ENCODE measurements at places on chromosomes 6 and 20.
A peak's percentile ranks its signal among the peaks of the same experiment; 100 is the strongest.

GRCh38 chr20:41001497-41001896, 27.1 kb upstream of the TOP1 start:
- no peaks in the 10 kb centered on the region for H3K27me3 ChIP-seq
- H3K27ac ChIP-seq = no peak overlapping the region
- H3K4me1 ChIP-seq = peaks cover 20% of the 10 kb centered on the region
- no peak for DNase-seq

- H3K4me3 ChIP-seq = no peak overlapping the region
- H3K36me3 ChIP-seq = no peaks in the 10 kb centered on the region
- H3K27me3 ChIP-seq = no peaks in the 10 kb centered on the region
Measured at GRCh38 chr20:41978246-41978790, 360.1 kb upstream of the CHD6 start.

- peaks cover 6% of the 10 kb centered on the region for H3K4me1 ChIP-seq
- no peak overlapping the region for H3K27ac ChIP-seq
- H3K4me3 ChIP-seq = peak overlapping the region; percentile 88
- no peaks in the 10 kb centered on the region for H3K36me3 ChIP-seq
Measured at GRCh38 chr6:131060311-131060710, 2.7 kb downstream of the EPB41L2 start.

- no peaks in the 10 kb centered on the region for H3K27me3 ChIP-seq
- no peak for DNase-seq
- 0 out of 2 replicates have a peak, but pooled peaks cover 5% of the 10 kb centered on the region for H3K36me3 ChIP-seq
- H3K4me1 ChIP-seq = peaks cover 16% of the 10 kb centered on the region
- no peak overlapping the region for H3K4me3 ChIP-seq
Measured at GRCh38 chr6:157023958-157024357, 246.8 kb downstream of the ARID1B start.

GRCh38 chr6:97995158-97995557, 712.1 kb upstream of the MMS22L start:
- no peak overlapping the region for H3K27ac ChIP-seq
- H3K27me3 ChIP-seq = no peaks in the 10 kb centered on the region
- H3K36me3 ChIP-seq = no peaks in the 10 kb centered on the region
- H3K4me3 ChIP-seq = no peak overlapping the region
- no peaks in the 10 kb centered on the region for H3K4me1 ChIP-seq

- peaks cover 7% of the 10 kb centered on the region for H3K4me1 ChIP-seq
- DNase-seq = no peak
- H3K27ac ChIP-seq = no peak overlapping the region
- no peaks in the 10 kb centered on the region for H3K36me3 ChIP-seq
Measured at GRCh38 chr6:149963212-149963461, 606 bp upstream of the ULBP1 start.

DNA sequence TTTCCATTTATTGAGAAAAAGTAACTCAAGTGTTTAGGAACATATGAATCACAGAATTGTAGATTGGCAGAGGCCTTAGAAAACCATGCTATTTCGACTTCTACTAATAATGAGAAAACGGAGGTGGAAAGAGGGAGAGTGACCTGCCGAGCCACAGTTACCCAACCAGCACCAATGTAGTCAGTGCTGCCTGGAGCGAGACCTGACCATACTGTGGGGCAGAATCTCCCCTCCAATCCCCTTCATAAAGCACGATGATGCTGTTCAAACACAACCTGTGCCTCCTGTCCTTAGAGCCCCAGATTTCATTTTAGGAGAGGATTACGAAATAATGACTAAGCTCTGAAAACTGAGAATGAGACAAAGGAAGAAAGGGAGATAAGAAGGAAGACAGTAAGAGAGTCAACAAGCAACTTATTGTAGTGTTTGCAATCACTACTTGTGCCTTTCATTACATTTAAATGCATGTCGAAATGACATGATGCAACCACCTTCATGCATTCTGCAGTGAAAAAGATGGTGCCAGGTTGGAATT, 70.6 kb downstream of the ATXN1 start:
- peak overlapping the region; percentile 13 for H3K27ac ChIP-seq

DNA sequence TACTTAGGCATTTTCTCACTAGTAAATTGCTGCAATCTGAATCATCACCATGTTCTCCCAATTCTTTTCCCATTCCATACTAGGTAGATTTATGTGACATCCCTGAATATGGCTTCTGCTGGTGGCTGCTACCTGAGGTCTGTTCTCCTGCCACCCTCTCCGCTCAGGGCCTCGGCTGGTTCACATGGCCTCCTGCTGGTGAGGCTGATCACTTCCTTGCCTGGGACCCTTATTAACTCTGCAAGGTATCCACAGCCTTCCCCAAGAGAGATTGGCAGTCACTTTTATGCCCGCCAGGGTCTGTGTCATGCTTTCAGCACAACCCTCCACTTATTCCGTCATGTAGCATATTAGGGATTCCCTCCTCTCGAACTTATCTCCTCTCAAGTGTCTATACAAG, 424.5 kb upstream of the FLRT3 start:
- no peaks in the 10 kb centered on the region for H3K4me1 ChIP-seq
- no peak overlapping the region for H3K4me3 ChIP-seq
- H3K27ac ChIP-seq = no peak overlapping the region
- H3K36me3 ChIP-seq = no peaks in the 10 kb centered on the region
- H3K27me3 ChIP-seq = no peaks in the 10 kb centered on the region
- no peak for DNase-seq

DNA sequence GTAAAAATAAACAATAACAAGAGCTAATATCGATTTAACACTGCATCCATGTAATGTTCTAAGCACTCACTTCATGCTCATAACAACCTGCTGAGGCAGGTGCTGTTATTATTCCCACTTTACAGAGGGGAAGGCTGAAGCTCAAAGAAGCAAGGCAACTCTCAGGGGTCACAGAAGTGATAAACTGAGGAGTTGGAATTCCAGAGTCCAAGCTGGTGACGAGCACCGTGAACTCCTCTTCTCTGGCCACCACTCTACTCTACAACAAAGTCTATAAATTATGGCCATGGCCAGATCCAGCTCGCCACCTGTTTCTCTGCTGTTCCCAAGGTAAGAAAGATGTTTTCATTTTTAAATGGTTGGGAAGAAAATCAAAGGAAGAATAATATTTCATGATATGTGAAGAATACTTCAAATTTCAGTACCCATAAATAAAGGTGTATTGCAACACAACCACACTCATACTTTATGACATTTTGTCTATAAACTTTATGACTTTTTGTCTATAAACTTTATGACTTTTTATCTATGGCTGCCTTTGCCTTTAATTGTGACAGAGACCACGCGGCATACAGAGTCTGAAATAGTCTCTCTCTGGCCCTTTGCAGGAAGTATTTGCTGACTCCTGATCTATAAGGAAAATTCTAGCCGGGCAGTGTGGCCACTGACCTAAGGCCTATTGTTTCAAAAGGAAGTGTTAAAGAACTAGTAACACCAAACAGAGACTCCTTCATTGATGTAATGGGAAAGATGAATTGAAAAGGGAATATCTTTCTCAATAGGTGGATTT, 113.2 kb upstream of the KCNG1 start:
- no peaks in the 10 kb centered on the region for H3K27me3 ChIP-seq
- no peak for DNase-seq
- H3K36me3 ChIP-seq = no peaks in the 10 kb centered on the region
- no peak overlapping the region for H3K4me3 ChIP-seq

DNA sequence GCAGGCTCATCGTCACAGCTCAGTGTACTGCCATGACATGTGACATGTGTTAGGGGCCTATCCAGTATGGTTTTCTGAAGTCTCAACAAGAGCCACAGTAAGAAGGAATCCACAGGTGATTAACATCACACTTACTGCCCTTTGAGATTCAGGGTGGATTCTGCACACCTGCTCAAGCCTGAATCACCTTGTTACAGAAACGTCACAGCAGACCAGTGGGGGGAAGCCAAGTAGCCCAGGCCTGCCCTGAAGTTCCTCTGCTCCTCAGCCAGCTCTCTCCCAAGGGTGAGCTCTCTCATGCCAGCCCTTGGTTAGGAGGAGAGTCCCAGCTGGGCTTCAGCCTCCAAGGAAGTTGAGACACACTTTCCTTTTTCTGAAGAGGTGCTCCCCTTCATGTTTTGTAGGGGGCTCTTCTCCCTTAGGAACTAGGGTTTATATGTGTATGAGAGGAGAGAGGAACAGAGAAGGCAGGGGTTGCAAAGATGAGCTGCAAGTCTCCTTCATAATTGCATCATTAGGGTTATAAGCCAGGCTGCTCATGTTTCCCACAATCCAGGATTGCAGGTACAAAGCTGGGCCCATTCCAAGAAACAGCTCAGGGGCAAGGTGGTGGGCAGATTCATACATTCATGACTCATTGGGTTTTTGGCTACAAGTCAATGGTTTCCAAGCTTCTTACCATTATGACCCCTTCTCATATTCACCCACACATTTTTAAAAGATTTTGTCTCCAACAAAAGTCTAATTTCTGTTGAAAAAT, 11.6 kb downstream of the GSS start:
- no peak for DNase-seq
- H3K36me3 ChIP-seq = peaks cover 18% of the 10 kb centered on the region

DNA sequence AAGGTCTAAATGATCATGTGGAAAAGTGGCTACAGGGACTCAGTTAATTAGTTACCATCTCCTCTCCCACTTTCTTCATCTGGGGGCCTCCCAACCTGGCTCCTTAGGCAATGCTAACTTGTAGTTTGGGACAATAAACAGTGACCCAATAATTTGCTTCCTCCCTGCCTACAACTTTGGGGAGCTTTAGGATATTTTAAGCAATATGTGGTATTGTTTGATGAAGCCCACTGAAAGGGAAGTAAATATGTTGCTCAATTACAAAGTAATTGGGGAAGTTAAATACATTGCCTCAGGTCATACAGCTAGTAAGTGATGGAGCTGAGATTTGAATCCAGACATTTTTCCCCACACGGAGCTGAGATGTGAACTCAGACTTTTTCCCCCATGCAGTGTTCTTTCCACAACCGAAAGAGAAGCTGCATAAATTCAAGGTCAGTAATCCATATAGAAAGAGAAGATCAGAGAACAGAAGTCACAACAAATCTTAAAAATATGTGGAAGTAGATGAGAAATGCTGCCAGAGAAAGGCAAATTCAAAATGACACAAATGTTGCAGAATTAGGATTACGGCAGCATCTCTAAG, 26.6 kb downstream of the ZHX3 start:
- H3K4me3 ChIP-seq = no peak overlapping the region
- no peaks in the 10 kb centered on the region for H3K27me3 ChIP-seq
- no peaks in the 10 kb centered on the region for H3K4me1 ChIP-seq
- no peaks in the 10 kb centered on the region for H3K36me3 ChIP-seq
- H3K27ac ChIP-seq = no peak overlapping the region

DNA sequence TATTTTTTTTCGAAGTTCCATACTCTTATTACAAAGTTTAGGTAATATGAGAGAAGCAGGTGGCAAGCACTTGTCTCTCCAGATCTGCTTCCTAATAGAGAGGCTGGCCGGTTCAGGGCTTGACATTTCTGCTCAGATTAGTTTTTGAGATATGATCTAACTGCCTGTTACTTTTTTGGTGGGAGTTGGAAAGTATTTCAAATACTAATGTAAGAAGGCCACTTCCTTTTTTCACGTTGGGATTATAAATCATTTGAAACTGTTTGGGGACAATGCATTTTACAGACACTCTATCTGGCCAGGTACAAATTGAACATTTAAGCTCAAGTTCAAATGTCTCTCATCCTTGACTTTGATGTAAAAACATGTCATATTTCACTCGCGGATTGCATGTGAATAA, 222.1 kb upstream of the SULF2 start:
- DNase-seq = no peak
- no peak overlapping the region for H3K27ac ChIP-seq
- no peak overlapping the region for H3K4me3 ChIP-seq

DNA sequence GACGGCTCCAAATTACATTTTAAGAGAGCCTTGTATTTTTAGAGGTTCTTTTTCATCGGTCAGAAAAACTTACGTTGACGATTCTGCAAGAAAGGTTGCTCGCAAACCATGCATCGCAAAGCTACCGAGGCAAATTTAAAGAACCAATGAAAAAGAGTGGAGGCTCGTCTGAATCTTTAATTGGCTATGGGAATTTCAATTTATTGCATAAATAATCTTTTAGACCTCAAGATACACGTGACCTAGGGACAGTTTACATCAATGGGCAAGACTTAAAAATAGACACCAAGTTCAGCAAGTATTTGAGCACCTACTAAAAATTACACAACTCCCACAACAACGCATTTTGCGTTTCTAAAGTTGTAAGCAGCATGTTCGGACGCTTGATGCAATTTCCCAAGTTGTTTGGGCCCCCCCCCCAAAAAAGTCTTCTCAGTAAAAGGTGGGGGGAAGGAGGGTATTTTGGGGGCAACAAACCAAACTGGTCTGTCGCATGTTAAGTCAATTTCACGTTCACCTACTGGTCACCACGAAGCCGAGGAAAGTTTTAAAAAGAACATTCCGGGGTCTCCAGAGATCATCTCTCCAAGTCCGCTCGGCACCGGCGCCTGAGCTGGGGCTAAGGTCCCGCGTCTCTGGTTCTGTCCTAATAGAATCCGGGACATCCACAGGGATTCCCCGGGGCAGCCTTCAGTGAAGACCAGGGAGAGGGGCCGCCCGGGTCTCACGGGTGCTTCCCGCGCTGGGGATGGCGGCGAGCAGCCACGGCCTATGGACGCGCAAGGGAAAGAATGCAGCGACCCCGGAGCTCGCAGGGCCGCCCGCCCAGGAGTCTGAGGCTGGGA, 851 bp downstream of the SNX5 start:
- DNase-seq = no peak
- H3K4me3 ChIP-seq = peak overlapping the region; percentile 86
- peak overlapping the region; percentile 98 for H3K27ac ChIP-seq
- H3K27me3 ChIP-seq = no peaks in the 10 kb centered on the region
- peaks cover 5% of the 10 kb centered on the region for H3K4me1 ChIP-seq

- peaks cover 3% of the 10 kb centered on the region for H3K4me1 ChIP-seq
- H3K27me3 ChIP-seq = no peaks in the 10 kb centered on the region
- DNase-seq = no peak
- no peaks in the 10 kb centered on the region for H3K36me3 ChIP-seq
Measured at GRCh38 chr6:69985180-69985579, 118.8 kb downstream of the COL19A1 start.

GRCh38 chr6:154857529-154857928, 124.3 kb downstream of the SCAF8 start:
- DNase-seq = no peak
- no peaks in the 10 kb centered on the region for H3K27me3 ChIP-seq

- H3K27me3 ChIP-seq = peaks cover 6% of the 10 kb centered on the region
- DNase-seq = no peak
- H3K4me1 ChIP-seq = no peaks in the 10 kb centered on the region
- no peaks in the 10 kb centered on the region for H3K36me3 ChIP-seq
- no peak overlapping the region for H3K27ac ChIP-seq
Measured at GRCh38 chr6:167293088-167293589, 2.0 kb downstream of the UNC93A start.

- no peaks in the 10 kb centered on the region for H3K27me3 ChIP-seq
- H3K27ac ChIP-seq = no peak overlapping the region
- no peak for DNase-seq
- H3K4me3 ChIP-seq = no peak overlapping the region
- no peaks in the 10 kb centered on the region for H3K4me1 ChIP-seq
Measured at GRCh38 chr6:130390890-130391289, 25.1 kb downstream of the TMEM200A start.

- no peaks in the 10 kb centered on the region for H3K36me3 ChIP-seq
- peaks cover 12% of the 10 kb centered on the region for H3K27me3 ChIP-seq
- H3K4me3 ChIP-seq = no peak overlapping the region
Measured at GRCh38 chr6:133240511-133241085, 559 bp upstream of the EYA4 start.

- H3K4me3 ChIP-seq = no peak overlapping the region
- H3K4me1 ChIP-seq = peaks cover 12% of the 10 kb centered on the region
- H3K27me3 ChIP-seq = no peaks in the 10 kb centered on the region
- no peaks in the 10 kb centered on the region for H3K36me3 ChIP-seq
- peak; percentile 32 for DNase-seq
Measured at GRCh38 chr6:111367393-111368088, 115.5 kb downstream of the REV3L start.
